ENCODE measurements at places on chromosomes 2 and 18.

DNA sequence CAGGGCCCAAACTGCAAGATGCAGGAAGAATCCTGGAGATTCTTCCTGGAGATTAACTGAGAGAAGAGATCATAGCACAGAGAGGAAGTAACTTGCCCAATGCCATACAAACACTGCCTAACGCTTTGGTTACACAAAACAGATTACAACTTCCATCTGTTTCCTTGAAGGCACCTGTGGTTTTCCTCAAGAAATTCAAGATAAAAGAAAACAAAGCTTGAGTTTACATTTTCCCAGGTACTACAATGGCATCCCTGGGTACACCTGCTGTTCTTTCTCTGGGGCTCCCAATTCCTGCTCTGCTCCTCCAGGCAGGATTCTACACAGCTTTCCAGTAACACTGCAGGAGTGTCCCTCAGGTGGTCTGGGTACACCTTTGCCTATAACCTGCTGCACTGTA is 781.9 kb upstream of the ID2 start:
- no peak for DNase-seq

GRCh38 chr18:76823161-76823538 is 793 bp downstream of the ZNF236 start:
- no peak for DNase-seq

DNA sequence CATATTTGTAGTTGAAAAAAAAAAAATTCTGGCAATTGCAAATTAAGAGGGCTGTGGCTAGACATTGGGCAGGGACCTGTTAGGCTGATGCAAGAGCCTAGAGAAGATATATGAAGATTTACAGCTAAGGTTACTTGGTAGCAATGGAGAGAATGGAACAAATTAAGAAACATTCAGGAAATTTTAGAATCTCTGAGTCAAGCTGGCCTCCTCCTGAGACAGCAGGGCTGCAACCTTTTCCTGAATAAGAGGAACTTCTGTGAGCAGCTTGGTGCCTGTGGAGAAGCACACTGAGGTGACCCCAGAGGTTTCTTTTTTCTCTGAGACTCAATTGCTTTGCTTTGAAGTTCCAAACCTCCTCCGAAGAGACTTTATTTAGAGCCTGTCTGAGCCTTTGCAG is 118.6 kb upstream of the LRATD1 start:
- no peak for DNase-seq

GRCh38 chr2:64929333-64929732 is 59.9 kb upstream of the SLC1A4 start:
- DNase-seq = no peak

- DNase-seq = no peak
Measured at GRCh38 chr2:205775097-205775877, 93.0 kb downstream of the NRP2 start.

DNA sequence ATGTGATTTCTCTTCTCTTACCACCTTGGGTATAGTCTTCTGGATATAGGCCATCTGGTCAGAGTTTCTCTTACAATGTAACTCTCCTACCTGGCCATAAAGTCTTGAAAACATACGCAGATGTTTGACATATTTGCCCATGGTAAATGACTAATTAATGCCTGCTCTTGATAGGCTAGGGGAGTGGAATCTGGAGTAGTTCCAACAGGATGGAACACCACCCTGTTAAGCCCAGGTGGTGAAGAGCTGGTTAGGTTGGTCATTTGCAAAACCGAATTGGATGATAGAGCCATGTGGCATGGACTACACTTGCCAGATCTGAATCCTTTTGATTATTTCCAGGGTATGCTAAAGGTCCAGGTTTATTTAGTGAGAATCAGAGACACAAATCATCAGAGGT is 36.5 kb downstream of the HADHB start:
- DNase-seq = no peak

DNA sequence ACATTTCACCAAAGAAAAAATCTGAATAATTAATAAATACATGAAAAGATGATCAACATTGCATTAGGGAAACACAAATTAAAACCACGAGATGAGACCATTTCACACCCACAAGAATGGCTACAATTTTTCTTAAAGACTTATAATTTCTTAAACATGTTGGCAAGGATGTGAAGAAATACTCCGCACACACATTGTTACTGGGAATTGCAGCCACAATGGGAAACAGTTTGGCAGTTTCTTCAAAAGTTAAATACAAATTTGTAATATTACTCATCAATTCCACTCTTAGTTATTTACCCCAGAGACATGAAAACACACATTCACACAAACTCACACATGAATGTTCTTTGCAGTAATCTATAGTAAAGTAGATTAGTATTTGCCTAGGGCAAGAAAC is 363.3 kb upstream of the SMIM21 start:
- DNase-seq = no peak

GRCh38 chr2:217396586-217396985 is 536.7 kb upstream of the TNP1 start:
- no peak for DNase-seq

- DNase-seq = no peak
Measured at GRCh38 chr2:30428348-30428662, 18.7 kb upstream of the LCLAT1 start.

GRCh38 chr18:7677424-7677823 is 110.3 kb downstream of the PTPRM start:
- DNase-seq = no peak

GRCh38 chr18:74624466-74624865 is 26.8 kb downstream of the ZNF407 start:
- no peak for DNase-seq

GRCh38 chr2:523698-524270 is 153.4 kb downstream of the TMEM18 start:
- DNase-seq = no peak

DNA sequence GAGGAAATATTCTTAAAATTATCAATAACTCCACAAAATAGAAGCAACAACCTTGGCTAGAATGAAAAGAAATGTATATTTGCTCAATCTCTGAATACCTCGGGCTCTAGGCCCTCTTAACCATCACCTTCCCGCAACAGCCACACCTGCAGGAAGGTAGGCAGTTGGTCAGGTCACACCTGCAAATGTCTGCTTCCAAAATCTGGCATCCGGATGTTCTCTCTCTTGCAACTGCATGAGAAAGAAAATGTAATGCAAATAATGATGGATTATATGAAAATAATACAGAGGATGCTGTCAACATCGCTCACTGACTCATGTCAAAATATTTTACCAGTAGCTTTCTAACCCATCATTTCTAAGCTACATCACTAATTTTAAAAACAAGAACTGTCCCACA is 148.3 kb downstream of the SATB2 start:
- DNase-seq = no peak

- DNase-seq = no peak
Measured at GRCh38 chr18:62186499-62186773, 420 bp downstream of the PIGN start.

- no peak for DNase-seq
Measured at GRCh38 chr2:135812907-135813511, 24.0 kb downstream of the LCT start.

- no peak for DNase-seq
Measured at GRCh38 chr18:62957885-62958472, 242.6 kb downstream of the PHLPP1 start.

- no peak for DNase-seq
Measured at GRCh38 chr2:19690429-19690828, 211.4 kb downstream of the TTC32 start.

DNA sequence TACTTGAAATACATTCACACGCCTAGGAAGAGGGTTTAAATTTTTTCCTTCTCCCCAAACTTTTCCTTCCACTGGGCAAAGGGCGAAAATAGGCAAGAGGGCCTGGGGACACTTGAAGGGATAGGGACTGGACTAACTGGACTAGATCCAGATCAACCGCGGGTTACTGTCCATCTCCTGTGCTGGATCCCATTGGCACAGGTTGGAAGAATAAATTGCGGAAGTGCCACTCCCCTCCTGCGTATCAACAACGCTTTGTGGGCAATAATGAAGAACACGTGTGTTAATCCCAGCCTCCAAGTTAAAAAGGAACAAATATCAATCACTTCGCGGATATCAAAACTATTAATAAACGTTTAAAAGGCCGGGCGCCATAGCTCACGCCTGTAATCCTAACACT is 1.7 kb upstream of the FZD5 start:
- no peak for DNase-seq

DNA sequence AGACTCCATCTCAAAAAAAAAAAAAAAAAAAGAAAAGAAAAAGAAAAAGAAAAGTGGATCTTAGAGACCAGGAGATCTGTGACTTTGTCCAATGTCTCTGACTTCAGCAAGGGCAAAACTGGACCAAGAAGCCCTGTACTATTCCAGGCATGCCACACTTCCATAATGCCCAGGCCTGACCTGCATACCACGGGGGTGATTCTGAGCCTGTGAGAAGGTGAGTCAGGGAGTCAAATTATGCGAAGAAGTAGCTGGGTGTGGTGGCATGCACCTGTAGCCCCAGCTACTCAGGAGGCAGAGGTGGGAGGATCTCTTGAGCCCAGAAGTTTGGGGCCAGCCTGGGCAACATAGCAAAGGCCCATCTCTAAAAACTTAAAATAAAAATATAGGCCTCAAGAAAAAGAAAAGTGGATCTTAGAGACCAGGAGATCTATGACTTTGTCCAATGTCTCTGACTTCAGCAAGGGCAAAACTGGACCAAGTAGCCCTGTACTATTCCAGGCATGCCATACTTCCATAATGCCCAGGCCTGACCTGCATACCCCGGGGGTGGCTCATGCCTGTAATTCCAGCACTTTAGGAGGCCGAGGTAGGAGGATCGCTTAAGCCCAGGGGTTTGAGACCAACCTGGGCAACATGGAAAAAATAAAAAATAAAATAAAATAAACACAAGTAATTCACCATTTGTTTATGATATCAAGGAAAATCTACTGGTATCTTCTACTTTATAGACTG is 12.2 kb upstream of the PUM2 start:
- no peak for DNase-seq

DNA sequence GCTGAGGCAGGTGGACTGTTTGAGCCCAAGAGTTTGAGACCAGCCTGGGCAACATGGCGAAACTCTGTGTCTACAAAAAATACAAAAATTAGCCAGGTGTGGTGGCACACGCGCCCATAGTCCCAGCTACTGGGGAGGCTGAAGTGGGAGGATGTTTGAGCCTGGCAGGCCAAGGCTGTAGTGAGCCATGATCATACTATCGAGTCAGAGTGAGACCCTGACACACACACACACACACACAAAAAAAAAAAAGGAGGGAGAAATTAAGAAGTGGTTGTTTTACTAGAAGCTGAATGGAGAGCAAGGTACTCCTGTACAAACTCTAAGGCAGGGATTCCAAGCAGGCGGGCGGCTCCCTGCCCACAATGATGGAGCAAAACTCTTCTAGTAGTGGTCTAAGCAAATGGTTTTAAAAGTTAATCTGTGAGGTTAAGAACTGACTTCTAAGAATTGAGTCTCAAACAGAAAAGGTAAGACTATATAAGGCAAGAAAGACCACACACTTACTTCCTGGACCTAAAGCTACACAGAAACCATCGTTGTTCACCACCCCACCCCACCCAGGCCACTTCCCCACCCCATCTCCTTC is 2.6 kb downstream of the ANKRD44 start:
- no peak for DNase-seq

- DNase-seq = no peak
Measured at GRCh38 chr18:59047321-59048047, 92.2 kb upstream of the SEC11C start.

DNA sequence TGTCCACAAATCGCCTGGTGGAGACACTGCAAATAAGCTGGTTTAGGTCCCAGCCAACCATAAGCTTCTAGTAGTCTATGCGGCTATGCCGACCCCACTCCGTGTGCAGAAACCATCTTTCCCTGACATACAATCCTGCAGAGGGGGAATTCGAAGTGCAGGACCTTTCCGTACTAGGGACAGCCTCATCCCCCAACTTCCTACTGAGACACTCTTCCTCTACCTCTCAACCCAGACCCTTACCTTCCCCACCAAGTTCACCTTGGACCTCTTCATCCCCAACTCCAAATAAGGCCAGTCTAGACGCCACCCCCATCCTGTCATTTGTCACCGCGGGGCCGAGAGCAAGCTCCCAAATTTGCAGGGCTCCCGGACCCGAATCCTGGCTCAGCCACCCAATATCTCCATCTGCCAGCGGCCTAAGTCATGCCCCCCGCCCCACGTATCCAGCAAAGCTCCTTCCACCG is 496 bp downstream of the SUCLG1 start:
- DNase-seq = no peak

GRCh38 chr2:165953306-165953654 is 296 bp downstream of the TTC21B start:
- DNase-seq = no peak

GRCh38 chr2:141925511-141925910 is 205.3 kb downstream of the LRP1B start:
- no peak for DNase-seq

DNA sequence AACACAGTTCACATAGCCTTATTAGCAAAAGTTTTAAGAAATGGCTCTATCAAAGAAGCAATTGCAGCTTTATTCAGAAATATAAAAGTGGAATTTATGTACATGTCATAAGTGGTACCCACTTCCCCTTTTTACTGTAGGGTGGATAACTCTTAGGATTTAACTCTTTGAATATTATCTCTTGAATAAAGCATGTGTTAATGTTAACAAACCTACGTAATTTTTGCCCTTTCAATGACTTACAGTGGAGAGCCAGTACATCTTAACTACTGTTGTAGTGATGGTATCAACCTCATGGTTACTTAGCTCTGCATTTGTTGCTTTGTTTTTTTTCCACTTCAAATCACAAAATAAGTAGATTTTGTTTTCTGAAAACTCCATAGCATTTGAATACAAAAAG is 8.8 kb downstream of the NABP1 start:
- DNase-seq = no peak

GRCh38 chr2:163580757-163581156 is 155.1 kb downstream of the FIGN start:
- DNase-seq = no peak

GRCh38 chr2:166671235-166671634 is 177.2 kb upstream of the SCN7A start:
- DNase-seq = no peak

- no peak for DNase-seq
Measured at GRCh38 chr18:75208155-75208835, 644 bp downstream of the PTGR3 start.

GRCh38 chr2:11498543-11499034 is 32.6 kb upstream of the E2F6 start:
- no peak for DNase-seq

- DNase-seq = no peak
Measured at GRCh38 chr2:44672431-44672830, 269.1 kb upstream of the SIX3 start.

DNA sequence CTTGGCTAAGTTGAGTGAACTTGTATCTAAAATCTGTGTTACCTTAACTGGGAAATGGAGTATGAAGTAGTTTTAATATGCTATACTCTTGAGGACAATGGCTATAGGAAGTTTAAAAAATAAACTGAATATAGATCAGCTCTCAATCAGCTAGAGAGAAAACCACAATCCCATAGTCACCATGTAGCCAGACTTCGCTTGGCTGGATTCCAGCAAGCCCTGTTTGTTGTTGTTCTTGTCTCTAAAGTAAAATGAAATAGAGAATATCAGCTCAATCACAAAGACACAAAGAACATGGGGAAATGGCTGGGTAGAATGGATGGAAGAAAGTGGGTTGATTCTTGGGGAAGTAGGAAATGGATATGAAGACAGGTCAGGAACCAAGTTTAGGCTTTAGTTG is 234.9 kb downstream of the PHLPP1 start:
- no peak for DNase-seq
